Thoracic aorta (tissue), 2 donors: ENCODE measurements at places on chromosomes 5 and 9. TPM values are rescaled to one million over a fixed set of nuclear protein-coding genes. Genes with fewer than 3 reads are reported as not detected.

- no peak for DNase-seq
- H3K27me3 ChIP-seq = no peaks in the 10 kb centered on the region
- peak overlapping the region; percentile 89 for H3K27ac ChIP-seq
- H3K36me3 ChIP-seq = no peaks in the 10 kb centered on the region
Measured at GRCh38 chr5:56816546-56817081, 1.3 kb downstream of the MAP3K1 start.

GRCh38 chr5:74490814-74491213, 149.7 kb downstream of the ENC1 start:
- no peaks in the 10 kb centered on the region for H3K27me3 ChIP-seq
- H3K4me3 ChIP-seq = no peak overlapping the region
- H3K36me3 ChIP-seq = no peaks in the 10 kb centered on the region
- no peak for DNase-seq
- no peak overlapping the region for H3K27ac ChIP-seq

- DNase-seq = no peak
- no peak overlapping the region for H3K27ac ChIP-seq
- H3K36me3 ChIP-seq = no peaks in the 10 kb centered on the region
- H3K4me1 ChIP-seq = no peaks in the 10 kb centered on the region
- no peak overlapping the region for H3K4me3 ChIP-seq
Measured at GRCh38 chr5:148864113-148864841, 37.9 kb downstream of the ADRB2 start.

PDE8B gene
- total RNA-seq = 59.8 TPM

- no peaks in the 10 kb centered on the region for H3K36me3 ChIP-seq
- no peak overlapping the region for H3K27ac ChIP-seq
- peak overlapping the region; percentile 78 for H3K4me3 ChIP-seq
- no peak for DNase-seq
- H3K27me3 ChIP-seq = no peaks in the 10 kb centered on the region
Measured at GRCh38 chr5:136030956-136031611, 2.3 kb downstream of the TGFBI start.

DNA sequence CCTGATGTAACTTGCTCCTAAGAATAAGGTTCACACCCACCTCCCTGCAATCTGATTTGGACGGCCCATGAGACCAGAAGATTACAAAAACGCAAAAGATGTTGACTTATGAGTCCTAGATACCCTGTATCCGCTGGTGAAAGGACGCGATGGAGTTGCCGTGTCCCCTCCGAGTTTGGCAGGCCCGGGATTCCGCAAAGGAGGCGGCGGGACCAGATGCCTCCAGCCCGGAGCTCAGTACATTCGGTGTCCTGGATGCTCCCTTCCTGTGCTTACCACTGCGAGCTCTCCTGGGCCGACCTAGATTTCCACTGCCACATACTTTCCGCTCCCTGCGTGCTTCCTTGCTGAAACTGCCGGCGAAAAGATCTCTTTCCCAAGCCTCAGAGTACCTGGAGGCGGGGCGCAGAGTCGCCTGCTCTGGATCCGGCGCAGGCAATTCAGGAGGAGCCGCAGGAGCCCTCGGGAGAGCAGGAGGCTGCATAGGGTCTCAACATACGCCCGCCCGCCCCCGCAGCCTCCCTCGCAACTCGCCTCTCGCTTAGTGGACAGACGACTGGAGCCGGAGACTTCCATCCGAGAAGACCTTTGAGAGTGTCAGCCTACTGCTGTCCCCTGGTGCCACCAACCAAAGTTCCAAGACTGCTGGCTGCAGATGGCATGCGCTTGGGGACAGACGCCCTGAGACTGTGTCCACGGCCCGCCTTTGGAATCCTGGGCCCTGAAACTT, 39.8 kb downstream of the ANXA2R start:
- no peaks in the 10 kb centered on the region for H3K4me1 ChIP-seq
- no peaks in the 10 kb centered on the region for H3K36me3 ChIP-seq
- no peak for DNase-seq
- H3K27me3 ChIP-seq = peaks cover 13% of the 10 kb centered on the region

HARS2 gene
- total RNA-seq = 26.0 TPM

GLRA1 gene
- total RNA-seq = not detected

DNA sequence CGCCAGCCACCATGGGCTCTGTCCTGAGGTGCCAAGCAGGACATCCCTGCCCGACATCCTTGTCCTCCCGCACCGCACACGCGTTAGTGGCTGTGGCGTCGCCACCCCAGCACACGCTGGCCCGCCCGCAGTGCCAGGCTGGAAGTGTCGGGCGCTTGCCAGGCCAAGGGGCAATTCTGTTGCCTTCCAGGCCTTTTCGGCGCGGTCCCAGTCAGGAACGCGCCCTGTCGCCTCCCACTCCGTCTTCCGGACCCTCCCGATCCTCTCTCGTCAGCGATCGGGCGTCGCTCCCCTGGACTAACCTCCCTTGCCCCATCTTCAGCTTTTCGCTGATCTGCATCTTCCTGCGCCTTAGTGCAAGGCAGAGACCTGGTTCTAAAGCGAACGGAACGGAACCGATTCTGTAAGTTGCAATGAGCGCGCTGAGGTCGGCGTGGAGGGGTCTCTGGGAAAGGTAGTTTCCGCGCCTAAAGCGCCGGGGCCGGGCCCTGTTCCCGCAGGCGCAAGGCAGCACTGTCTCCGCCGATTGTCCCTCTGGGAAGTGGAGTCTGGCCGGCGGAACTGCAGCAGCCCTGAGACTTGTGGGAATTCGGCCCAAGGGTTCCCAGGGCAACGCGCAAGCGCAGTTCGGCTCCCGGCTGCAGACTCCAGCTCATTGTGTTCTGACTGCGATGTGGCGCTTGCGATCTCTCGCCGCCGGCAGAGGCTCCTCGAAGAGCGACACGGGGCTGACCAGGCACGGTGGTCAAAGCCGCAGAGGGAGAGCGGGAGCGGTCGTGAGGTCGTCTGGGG, at the start of gene ZNF454:
TSS of gene ZNF454 (plus strand) at position 630 of the 792 bp plus-strand sequence. CDS start 1,594 bp downstream, outside the sequence.
- peak within 1 kb of the TSS; percentile 49 for H3K27ac ChIP-seq
- peak; percentile 41 for DNase-seq

GRCh38 chr5:172312286-172312685, 28.7 kb upstream of the UBTD2 start:
- no peak for DNase-seq
- no peaks in the 10 kb centered on the region for H3K4me1 ChIP-seq
- no peaks in the 10 kb centered on the region for H3K27me3 ChIP-seq
- H3K36me3 ChIP-seq = no peaks in the 10 kb centered on the region

GRCh38 chr9:134034215-134035040, 9.1 kb downstream of the BRD3OS start:
- no peak overlapping the region for H3K4me3 ChIP-seq
- H3K4me1 ChIP-seq = no peaks in the 10 kb centered on the region
- no peak overlapping the region for H3K27ac ChIP-seq
- no peaks in the 10 kb centered on the region for H3K27me3 ChIP-seq
- DNase-seq = no peak

PCSK1 gene
- 0.14 TPM for total RNA-seq

GRCh38 chr5:113053511-113053995, 77.0 kb downstream of the DCP2 start:
- H3K4me3 ChIP-seq = no peak overlapping the region
- DNase-seq = no peak
- no peaks in the 10 kb centered on the region for H3K27me3 ChIP-seq
- no peaks in the 10 kb centered on the region for H3K36me3 ChIP-seq

DNA sequence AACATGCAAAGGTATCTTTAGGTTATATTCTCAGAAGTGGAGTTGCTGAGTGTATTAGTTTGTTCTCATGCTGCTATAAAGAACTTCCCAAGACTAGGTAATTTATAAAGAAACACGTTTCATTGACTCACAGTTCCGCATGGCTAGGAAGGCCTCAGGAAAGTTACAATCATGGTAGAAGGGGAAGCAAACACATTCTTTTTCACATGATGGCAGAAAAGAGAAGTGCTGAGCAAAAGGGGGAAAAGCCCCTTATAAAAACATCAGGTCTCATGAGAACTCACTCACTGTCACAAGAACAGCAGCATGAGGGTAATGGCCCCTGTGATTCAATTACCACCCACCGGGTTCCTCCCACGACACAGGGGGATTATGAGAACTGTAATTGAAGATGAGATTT, 163.6 kb upstream of the PRLR start:
- H3K36me3 ChIP-seq = no peaks in the 10 kb centered on the region
- no peak overlapping the region for H3K27ac ChIP-seq
- H3K4me1 ChIP-seq = no peaks in the 10 kb centered on the region
- no peaks in the 10 kb centered on the region for H3K27me3 ChIP-seq
- no peak for DNase-seq

HACD4 gene
- 2.0 TPM for total RNA-seq

DNA sequence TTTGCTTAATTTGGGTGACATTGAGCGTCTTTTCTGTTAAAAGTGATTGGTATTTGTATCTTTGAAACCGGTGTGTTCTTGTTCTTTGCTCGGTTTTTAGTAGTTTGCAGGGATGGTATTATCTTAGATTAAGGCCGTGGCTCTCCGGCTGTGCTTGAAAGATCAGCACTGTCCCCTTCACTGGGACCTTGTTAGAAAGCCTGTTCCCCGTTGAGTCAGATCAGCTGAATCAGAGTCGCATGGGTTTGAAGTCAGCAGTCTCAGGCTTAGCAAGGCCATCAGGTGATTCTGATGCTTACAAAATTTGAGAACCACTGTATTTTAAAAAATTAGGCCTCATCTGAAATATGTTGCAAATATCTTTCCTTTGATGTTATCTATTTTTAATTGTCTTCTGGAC, 5.0 kb downstream of the DIRAS2 start:
- no peak overlapping the region for H3K4me3 ChIP-seq
- H3K27me3 ChIP-seq = no peaks in the 10 kb centered on the region
- H3K27ac ChIP-seq = no peak overlapping the region
- H3K36me3 ChIP-seq = no peaks in the 10 kb centered on the region

GRCh38 chr9:35923927-35924763, 14.9 kb downstream of the SPAAR start:
- no peak for DNase-seq
- H3K27me3 ChIP-seq = no peaks in the 10 kb centered on the region
- peak overlapping the region; percentile 36 for H3K27ac ChIP-seq
- H3K4me1 ChIP-seq = peaks cover 11% of the 10 kb centered on the region

- H3K36me3 ChIP-seq = no peaks in the 10 kb centered on the region
- no peak for DNase-seq
- no peaks in the 10 kb centered on the region for H3K27me3 ChIP-seq
- no peak overlapping the region for H3K27ac ChIP-seq
- no peaks in the 10 kb centered on the region for H3K4me1 ChIP-seq
- no peak overlapping the region for H3K4me3 ChIP-seq
Measured at GRCh38 chr9:99058964-99059921, 45.7 kb upstream of the TGFBR1 start.

DNA sequence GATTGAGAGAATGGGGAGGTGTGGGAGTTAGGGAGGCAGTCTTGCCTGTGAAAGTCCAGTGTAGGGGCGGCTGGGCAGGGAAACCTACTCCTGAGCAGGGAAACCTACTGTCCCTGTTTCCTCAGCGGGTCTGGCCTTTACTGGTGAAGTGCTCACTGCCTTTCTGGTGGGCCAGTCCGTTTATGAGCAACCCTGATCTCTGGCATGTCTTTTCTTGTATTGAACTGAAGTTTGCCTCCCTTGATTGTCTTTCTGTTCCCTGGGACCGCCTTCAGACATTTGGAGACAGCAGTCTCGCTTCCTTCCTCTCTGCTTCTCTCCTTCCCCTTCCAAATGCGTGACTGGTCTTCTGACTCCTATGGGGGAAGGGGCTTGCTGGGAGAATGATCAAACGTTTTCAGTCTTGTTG, 2.9 kb downstream of the SNX18 start:
- peak overlapping the region; percentile 95 for H3K27ac ChIP-seq
- H3K4me3 ChIP-seq = peak overlapping the region; percentile 91
- peaks cover 34% of the 10 kb centered on the region for H3K4me1 ChIP-seq
- H3K27me3 ChIP-seq = no peaks in the 10 kb centered on the region
- no peak for DNase-seq
